ENCODE measurements at places on chromosomes 7 and 10.

- DNase-seq, result no peak
Measured at GRCh38 chr10:70596860-70597809, 5.4 kb downstream of the PRF1 start.

DNA sequence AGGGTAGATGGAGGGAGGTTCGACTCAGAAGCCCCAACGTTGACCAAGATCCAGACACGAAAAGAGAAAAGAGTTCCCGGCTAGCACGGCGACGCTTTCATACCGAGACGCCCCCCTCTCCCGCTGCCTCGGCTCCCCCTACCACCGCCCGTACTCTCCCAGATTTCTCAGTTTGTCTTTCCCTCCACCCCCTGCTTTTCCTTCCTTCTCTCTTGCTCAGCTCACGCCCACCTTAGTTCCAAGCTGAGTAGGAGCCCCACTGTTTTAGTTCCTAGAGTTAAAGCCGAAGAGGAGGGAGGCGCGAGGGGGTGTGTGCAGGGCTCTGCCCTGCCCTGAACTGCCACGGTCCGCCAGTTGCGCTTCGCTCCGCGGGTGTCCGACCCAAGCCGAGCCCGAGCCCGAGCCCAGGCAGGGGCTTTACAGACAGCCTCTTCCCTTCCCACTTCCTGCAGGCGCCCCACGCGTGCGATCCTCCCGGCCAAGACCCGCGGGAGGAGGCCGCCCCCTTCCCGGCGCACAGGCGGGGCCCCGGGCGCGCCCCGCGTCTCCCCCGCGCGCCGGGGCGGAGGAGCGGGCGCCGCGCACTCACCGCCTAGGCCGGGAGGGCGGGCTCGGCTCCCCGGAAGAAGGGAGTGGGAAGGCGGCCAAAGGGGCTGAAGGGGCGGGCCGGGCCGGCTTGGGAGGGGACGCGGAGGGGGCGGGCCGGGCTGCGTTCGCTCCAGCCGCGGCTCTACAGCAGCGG is at the start of gene EPHB6:
EPHB6 (plus strand) TSS at position 705 of the 742 bp plus-strand sequence. CDS start 8,152 bp downstream, outside the sequence.
- DNase-seq, result peak; percentile 54

DNA sequence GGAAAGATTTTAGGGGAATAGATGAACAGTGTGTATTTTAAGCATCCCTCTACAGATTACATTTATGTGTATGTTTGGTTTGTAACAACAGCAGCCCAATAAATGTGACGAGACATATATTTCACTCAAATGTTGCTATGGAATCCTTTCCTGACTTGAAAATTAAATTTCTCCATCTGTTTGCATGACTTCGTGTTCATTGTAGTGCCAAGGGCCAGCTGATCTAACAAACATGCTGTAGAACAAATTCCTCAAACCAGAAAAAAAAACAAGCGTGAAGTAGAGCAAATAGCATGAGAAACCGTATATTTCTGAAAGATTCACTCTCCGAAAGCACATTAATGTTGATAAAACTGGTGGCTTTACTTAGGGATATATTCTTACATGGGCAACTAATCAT is 87.8 kb downstream of the NRCAM start:
- no peak for DNase-seq

GRCh38 chr7:29749701-29750321 is 56.5 kb upstream of the WIPF3 start:
- no peak for DNase-seq

DNA sequence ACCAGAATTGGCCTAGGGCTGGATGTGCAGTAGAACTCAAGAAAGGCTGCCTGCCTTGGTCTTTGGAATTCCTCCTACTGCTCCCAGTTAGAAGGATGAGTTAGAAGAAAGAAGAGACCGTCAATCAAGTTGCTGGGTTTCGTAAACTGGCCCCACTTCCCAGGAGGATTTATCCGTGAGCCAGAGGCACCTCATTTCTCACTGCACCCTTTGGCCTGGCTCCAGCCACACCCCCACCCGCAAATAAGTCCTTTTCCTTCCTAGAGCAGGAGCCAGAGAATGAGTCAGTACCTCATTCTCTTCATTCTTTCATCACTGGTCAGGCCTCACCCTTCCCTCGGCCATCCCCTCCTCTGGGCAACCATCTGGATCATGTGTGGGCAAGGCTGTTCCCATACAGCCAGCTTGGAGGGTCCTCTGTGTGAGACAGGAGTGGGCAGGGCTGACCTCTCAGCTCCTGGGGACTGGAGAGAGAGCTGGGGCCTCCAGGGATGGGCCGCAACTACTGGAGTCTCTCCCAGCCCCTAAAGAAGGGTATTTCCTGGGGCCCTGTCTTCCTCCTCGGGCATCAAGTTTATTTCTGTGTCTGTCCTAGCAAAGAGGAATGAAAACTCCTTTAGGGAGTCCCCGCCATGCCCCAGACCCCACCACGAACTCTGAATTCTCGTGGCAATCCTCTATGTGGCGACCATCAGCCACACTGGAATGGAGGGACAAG is 87.2 kb upstream of the DUSP5 start:
- DNase-seq, result no peak

DNA sequence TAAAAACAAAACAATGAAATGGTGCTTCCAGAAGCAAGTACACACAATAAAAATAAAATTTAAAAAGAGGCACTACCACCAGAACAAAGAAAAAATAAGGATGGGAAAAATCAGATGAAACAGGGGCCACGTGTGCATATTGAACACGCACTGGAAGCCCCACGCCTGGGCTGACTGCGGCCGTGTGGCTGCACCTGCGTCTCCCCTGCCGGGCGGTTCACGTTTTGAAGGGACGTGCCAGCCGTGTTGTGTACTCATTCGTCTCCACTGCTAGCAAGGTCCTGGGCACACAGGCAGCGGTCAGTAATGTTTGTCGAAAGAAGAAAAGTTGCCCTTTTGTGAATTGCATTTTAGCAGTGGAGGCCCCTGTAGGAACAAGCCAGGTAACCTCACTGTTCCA is 255.9 kb upstream of the RNF32 start:
- DNase-seq, result no peak

GRCh38 chr10:117519286-117519685 is 23.3 kb upstream of the EMX2 start:
- no peak for DNase-seq

- no peak for DNase-seq
Measured at GRCh38 chr10:103767756-103768155, 87.6 kb downstream of the SH3PXD2A start.

DNA sequence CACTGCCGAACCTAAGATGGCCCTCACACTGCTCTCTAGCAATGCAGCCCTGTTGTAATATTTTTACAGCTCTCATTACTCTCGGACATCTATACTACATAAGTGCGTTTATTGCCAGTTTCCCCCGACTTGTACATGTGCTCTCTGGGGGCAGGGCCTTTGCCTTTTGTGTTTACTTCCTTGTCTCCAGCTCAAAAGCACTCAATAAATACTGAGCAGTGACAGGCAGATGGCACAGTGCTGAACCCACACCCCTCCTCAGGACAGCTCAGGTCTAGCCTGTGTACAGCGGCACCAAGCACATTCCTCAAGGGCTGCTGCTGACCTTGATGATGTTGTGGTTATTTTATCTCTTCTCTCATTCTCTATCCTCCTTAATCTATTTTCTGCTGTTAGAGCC is 68.0 kb upstream of the ELMO1 start:
- no peak for DNase-seq

DNA sequence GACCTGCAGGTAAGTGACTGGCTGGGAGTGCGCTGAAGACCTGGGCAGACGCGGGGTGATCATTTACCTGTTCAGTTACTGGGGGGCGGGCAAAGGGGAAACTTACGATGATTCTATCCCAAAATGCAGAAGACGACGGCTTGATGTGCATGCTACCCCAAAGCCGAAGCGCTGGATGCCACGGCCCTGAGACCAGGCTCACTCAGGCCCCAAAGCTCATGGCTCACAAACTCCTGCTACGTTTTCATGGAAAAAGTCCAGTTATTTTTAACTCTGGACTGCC is 200.6 kb downstream of the DIP2C start:
- no peak for DNase-seq

DNA sequence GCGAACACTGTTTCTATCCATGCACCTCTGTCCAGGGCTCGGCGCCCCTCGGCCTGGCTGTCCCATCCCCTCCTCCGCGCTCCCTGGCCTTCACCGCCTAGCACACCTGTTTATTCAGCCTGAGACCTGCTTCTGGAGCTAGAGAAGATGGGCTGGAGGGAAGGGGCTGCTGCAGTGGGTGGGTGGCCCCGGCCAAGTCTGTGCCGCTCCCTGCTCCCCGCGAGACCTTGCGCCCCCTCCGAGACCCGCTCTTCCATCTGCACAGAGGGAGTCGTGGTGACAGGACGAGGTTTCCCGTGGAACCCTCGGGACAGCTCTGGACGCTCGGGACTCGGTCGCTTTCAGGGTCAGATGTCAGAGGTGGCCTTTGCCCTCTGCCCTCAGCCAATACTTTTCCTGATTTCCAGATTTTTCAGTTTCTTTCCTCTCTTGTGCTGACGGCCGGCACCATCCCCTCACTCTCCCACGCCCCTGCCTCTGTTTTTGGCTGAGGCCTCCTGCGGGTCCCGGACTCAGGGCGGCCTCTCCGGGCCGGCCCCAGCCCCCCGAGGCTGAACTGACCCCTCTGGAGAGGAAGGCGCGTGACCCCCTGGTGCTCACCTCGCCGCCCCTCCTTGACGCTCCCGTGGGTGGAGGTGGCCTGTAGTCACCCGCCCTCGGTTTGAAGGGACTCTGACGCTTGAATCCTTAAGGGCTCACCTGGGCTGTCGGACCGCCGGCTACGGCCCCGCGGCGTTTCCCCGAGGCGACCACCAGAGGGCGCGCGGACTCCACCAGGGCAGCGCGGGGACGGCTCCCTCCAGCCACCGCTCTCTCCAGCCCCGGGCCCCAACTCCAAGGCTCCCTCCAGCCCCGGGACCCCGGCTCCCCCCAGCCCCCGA is 15.6 kb downstream of the SHH start:
- peak; percentile 31 for DNase-seq

- no peak for DNase-seq
Measured at GRCh38 chr7:33710608-33711007, 194.7 kb upstream of the BMPER start.

- no peak for DNase-seq
Measured at GRCh38 chr10:34655286-34656170, 159.6 kb downstream of the PARD3 start.

GRCh38 chr10:61283481-61284221 is 169.5 kb downstream of the TMEM26 start:
- no peak for DNase-seq

DNA sequence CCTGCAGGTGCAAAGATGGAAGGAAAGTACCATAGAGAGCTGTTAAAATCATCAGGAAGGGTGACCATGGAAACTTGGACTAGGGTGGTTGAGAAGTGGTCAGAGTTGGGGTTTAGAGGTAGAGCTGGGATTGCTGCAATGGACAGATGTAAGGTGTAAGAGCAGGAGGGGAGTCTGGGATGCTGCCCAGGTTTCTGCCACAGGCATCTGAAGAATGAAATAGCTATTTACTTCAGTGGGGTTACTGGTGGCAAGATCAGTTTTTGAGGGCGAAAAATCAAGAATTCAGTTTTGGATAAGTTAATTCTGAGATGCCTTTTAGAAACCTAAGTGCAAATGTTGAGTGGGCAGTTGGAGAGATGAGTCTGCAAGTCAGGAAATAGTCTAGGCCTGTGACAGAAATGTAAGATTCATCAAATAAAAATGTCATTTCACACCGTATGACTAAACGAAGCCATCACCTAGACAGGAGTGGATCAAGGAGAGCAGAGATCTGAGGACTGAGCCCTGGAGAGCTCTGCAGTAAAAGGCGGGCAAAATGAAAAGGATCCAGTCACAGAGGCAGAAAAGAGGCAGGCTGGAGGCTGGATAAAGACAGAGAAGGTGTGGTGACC is 22.7 kb upstream of the TOMM7 start:
- DNase-seq, result no peak

- DNase-seq, result no peak
Measured at GRCh38 chr7:96238474-96238873, 83.4 kb downstream of the SLC25A13 start.

GRCh38 chr7:141960687-141961422 is 12.7 kb downstream of the TAS2R38 start:
- DNase-seq, result no peak

DNA sequence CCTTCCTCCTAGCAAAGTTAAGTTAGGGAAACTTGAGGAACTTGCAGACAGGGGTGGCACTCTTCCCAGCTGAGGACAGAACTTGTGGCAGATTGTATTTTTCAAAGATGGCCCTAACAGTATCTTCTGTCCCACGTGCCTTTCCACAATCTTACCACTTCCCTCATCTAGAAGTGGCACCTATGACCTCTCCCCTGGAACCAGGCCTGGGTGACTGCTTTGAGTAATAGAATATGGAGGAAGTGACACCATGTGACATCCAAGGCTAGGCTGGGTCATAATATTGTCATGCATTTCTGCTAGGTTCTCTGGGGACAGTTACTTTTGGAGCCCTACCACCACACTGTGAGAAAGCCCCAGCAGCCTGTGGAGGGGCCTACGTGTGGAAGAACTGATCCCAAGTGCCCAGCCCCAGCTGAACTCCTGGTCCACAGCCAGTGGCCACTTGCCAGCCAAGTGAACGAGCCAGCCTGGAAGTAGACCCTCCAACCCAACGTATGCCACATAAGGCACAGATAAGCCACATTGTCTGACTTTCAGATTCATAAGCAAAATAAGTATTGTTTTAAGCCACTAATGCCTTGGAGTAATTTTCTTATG is 193.7 kb downstream of the PTPN20 start:
- DNase-seq, result no peak

DNA sequence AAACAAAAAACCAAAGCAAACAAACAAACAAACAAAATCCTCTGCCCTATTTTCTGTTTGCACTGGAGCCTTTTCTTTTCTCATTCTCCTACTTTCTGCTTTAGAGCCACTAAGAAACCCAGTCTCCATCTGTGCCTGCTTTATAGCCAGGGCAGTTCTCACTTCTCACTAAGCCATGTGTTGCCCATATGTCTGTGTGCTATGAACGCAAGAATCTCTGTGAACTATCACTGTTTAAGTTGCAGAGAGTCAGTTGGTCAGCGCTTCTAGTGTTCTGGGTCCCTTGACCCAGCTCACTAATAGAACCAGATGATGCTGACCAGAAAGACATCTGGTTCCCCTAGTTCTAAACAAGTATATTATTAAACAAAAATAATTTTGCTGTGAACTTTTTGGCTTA is 81.4 kb downstream of the FAM185A start:
- DNase-seq, result no peak

GRCh38 chr7:107799647-107800264 is 3.3 kb downstream of the SLC26A3 start:
- no peak for DNase-seq

- DNase-seq, result no peak
Measured at GRCh38 chr7:149644754-149645153, 128.6 kb downstream of the ZNF467 start.

GRCh38 chr7:144525956-144526355 is 122.5 kb upstream of the NOBOX start:
- DNase-seq, result no peak

DNA sequence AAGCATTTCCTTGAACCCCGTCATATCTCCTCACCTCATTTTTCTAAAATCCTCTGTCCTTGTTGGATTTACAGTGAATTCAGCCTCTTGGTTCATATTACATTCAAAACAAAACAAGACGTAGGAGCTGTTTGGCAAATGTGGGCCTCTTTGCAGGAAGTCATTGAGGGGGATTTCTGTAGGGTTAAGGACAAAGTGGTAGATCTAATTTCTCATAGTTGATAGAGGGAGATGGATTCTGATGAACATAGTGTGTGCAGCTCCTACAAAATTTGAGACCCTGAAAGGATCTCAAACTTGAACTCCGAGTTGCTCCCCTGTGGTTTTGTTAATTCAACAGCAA is 682 bp downstream of the TBXAS1 start:
- no peak for DNase-seq
